DMS79 (cell line): ENCODE measurements at places on chromosomes 7 and 10.

DNA sequence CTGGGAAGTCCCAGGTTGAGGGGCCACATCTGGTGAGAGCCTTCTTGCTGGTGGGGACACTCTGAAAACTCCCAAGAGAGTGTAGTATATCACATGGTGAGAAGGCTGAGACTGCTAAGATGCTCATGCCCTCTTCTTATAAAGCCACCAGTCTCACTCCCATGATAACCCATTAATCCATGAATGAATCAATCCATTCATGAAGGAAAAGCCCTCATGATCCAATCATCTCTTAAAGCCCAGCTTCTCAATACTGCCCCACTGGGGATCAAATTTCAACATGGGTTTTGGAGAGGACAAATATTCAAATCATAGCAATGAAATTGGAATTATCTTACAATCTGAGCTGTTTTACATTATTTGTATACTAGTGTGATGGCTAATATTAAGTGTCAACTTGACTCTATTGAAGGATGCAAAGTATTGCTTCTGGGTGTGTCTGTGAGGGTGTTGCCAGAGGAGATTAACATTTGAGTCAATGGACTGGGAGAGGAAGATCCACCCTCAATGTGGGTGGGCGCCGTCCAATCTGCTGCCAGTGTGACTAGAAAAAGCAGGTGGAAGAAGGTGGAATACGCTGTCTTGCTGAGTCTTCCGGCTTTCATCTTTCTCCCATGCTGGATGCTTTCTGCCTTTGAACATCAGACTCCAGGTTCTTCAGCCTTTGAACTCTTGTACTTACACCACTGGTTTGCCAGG is 14.3 kb upstream of the UBE2D1 start:
- DNase-seq = no peak

DNA sequence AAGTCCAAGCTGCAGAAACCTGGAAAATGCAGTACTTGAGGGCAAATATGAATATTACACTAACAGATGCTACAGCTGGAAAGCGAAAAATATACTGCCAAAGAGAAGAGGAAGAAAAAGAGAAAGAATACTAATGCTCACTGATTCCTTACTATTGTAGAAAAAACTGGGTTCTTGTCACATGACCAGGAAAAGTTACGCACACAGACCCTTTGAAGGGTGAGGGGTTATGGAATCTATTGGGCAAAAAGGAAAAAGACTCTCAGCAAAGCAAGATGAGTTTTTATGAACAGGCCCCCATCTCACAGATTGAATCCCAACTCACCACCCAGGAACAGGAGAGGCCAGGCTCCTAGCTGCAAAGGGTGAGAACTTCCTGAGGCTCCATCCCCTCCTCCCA is 228.1 kb upstream of the KLF14 start:
- no peak for DNase-seq

DNA sequence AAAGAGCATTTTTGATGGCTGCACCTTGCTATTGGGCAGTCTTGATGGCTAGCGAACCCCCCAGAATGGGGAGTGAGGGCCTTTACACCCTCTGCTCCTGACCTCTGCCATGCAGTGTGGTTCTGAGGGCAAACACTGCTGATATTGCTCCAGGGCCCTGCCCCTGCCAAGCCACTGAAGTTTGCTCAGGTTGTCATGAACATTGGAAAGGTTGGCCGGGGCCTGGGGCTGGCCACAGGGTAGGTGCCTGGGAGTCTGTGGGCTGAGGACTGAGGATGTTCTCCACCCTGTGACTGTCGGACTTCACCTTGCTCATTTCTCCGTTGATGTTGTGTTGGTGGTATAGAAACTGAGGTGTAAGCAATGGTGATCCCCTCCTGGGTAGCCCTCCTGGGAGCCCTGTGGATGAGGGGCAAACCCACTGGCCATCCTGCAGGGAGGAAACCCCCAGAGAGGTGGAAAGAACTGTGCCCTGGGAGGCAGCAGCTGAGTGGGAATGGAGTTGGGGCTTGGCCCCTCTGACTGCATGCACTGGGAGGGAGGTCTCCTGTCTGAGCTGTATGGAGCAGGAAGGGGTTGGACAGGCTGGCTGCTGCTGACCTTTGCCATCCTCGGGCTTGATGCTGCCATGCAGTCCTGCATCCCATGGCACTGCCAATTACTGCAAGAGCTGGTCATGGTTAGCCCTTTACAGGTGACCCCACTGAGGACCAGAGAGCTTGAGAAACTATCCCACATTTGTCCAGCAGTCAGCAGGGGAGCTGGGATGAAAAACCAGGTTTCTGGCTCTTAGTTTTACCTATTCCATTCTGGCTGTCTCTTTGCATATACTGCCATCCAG is 77.1 kb downstream of the SH2D4B start:
- no peak for DNase-seq

DNA sequence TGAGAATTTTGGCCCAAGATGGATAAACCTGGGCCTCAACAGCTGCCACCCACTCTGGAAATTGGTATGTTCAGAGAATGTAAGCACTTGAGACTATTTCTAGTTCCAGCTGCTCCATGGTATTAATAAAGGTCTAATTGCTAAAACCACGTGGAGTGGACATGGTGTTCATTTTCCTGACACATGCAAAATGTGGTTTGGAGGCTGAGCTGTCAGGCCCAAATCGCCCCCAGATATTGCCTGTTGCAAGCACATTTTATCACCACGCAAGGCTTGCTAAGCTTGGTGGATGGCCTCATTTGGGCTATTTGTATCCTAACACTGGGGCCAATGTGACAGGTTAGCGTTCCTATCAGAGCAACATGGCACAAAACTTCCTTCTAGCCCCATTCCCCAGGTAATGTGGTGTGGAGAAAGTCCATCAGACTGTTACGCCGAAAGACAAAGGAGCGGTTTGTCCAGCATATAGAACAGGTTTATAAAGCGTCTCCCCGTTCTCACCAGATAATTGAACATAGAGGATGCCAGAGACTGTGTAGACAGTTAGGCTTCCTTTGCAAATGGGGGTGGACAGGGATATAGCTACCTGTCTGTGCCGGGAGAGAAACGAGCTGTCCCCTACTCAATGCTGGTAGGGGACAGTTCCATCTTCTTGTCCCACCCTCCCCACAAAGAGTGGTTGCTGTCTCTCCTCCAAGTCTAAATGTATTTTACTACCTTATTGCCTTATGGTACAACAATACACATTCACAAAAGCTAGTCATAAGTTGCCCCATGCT is 78.0 kb upstream of the ANKRD1 start:
- DNase-seq = no peak

- no peak for DNase-seq
These were observed 32.5 kb upstream of the SEPTIN7 start for GRCh38 chr7:35768346-35768745.

GRCh38 chr10:27252267-27253000 is 11.8 kb upstream of the ACBD5 start:
- DNase-seq = no peak

DNA sequence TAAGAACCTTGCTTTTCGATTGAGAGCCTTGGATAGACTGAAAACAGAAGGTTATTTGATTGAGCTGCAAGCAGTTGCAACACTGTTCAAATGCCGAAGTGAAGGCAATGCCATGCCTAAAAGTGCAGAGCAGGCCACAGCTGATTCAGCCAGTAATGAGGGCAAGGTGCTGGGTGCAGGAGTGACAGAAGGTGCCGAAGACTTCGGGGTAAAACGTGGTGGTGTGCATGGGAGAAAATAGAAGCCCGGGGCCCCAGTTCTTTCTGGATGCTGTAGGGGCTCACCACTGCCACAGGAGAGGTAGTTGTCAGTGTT is 43.6 kb upstream of the GATAD1 start:
- DNase-seq = no peak

DNA sequence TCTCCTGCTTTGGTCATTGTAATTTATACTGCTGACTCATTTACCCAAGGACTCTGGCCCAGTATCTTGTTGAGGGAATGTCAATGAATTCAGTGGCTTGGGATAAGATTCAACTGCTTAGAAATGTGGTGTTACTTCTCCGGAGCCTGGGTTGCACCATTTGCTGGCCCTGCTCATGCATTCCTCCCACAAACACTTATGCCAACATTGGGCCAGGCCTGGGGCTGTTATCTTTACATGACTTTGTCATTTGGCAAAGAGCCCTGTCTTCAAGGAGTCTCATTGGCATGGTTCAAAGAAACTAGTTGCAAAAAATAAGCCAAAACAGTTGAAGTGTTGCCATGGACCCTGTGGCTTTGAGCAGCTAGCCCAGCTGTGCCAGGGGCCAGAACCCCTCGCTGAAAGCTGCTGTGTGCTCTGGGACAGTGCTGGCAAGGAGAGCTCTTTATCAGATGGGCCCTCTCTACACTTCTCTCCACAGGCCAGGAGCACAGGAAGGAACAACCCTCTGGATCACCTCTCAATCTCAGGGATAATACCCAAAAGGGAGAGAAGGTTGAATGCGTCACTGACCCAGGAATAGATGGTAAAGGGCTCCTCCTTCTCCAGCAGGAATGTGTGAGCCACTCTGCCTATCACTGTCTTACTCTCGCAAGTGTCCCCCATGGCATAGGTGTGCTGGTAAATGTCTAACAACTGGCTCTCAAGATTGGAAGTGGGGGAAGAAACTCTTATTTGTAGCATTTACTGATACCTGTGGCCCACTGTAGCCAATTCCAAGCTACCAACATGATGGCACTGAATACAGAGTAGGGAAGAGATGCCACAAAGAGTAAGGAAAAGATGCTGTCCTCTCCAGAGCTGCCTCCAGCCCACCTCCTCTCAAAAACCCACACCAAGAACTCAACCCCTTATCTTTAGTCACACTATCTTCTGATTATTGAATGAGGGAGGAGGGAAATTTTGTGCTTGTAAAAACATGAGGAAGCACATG is 23.5 kb upstream of the PDE1C start:
- no peak for DNase-seq

- no peak for DNase-seq
These were observed 69.4 kb downstream of the MCMBP start for GRCh38 chr10:119803264-119803663.

DNA sequence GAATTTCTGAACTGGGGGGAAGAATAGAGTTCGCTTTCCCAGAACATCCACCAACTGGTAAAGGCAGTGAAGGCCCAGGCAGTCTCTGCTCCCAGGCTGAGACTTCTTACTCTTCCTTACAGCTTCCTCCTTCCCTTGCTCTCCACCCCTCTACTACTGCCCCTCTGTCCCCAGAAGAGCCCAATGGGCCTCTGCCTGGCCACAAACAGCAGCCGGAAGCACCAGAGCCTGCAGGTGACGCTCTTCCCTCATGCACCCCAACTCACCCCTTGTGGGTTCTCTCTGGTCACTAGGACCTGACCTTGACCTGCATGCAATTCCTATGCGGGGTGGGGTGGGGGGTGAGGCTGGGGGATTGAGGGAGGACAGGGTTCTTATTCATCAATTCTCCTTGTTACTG is 16.5 kb downstream of the FAM131B start:
- DNase-seq = no peak

DNA sequence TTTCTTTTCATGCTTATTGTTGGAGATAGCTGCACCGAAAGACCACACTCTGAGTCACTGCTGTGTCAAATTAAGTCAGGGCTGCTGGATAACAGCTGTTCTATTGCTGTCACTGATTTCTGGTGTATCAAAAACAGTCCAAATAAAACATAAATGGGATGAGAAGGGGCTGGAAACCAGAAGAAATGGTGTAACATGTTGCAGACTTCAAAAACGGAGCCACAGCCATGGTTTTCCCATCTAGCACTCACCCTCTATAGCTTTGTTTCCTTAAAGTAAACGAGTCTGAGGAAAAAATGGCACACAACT is 103.3 kb upstream of the DIP2C start:
- DNase-seq = no peak

DNA sequence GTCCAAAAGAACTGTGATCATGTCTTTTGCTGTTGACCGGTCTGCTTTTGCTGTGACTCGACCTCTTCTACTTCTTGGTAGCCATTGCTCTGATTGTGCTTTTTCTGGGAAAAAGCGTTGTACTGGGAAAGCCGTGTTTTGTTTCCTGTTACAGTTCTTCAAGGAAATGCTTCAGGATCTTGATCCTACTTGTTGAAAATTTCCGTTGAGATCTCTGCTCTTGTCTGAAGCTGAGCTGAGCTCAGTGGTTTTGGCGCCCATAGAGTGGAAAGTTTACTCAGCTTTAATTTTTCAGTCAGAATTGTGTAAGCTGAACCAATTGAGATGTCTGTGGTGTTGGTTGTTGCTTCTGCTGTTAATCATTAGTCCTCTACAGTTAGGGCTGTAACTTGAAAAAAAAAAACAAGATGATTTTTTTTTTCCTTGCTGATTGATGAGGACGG is 302.2 kb downstream of the CCDC3 start:
- DNase-seq = no peak

DNA sequence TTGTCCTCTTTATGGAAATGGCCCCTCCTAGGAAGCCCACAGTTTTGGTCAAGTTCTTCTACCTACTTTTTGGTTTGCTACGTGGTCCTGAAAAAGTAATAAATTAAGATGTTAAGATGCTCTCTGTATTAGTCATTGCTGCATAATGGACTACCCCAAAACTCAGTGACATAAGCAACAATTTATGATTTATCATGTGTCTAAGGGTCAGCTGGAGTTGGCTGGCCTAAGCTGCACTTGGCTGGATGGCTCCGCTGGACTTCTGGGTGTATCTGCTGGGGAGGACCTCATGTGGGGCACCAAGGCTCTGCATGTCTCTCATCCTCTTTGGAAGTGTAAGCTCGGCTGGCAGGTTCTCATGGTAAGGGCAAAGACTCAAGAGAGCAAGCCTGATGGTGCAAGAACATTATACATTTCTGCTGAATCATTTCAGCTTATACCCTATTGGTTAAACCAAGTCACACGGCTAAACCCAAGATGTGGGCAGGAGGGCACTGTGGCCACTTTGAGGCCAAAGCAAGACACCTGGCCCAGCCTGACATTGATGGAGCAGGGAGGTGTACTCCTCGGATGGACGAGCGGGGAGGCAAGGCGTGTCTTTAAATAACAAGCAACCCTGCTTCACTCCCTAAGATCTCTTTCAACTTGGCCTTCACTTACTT is 47.7 kb downstream of the TBXAS1 start:
- no peak for DNase-seq

DNA sequence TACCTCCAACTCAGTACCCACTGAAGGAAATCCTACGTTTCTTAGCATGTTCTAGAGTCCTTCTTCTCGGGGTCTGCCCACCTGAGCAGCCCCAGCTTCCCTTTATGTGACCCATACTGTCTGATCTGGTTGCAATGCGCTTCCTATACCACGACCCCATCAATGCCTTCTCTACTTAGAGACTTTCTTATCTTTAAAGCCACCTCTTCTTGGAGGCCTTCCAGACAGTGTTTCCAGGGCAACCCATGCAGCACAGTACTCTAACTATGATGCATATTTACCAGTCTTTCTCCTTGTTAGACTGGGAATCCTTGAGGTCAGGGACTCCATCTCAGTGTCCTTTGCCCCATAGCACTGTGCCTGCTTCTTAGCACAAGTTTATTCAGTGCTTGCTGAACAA is 54.5 kb upstream of the SLF2 start:
- DNase-seq = no peak

- no peak for DNase-seq
These were observed 42.4 kb downstream of the P4HA1 start for GRCh38 chr10:73054286-73054685.

GRCh38 chr7:68958571-68958970 is 639.7 kb upstream of the AUTS2 start:
- no peak for DNase-seq

GRCh38 chr10:104966563-104967297 is 325.6 kb downstream of the SORCS3 start:
- no peak for DNase-seq

GRCh38 chr7:151115121-151115835 is 29.0 kb downstream of the AGAP3 start:
- no peak for DNase-seq
